ENCODE measurements at places on chromosomes 1 and 21.

GRCh38 chr21:18759751-18760161 is 356.2 kb upstream of the TMPRSS15 start:
- DNase-seq, result no peak

- no peak for DNase-seq
Observed at GRCh38 chr1:88595355-88596002, 88.6 kb upstream of the PKN2 start.

- no peak for DNase-seq
Observed at GRCh38 chr21:43341378-43342161, 85.4 kb downstream of the SIK1 start.

DNA sequence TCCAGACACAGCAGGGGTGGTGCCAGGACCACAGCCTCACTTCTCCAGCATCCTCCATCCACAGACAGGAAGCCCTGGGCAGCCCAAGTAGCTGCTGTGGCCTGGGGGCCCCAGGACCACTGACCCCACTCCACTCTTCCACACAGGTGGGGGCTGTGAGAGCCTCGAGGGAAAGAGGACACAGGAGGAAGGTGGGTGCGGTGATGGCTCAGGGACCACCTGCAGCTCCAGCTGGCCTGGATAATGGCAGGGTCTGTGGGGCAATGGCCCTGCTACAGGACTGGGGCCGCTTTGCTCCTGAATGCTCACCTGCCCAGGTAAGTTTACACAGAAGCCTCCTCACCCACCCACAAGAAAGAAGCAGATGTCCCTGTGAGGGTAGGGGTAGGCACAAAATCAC is 18.3 kb upstream of the PRSS38 start:
- DNase-seq, result no peak

DNA sequence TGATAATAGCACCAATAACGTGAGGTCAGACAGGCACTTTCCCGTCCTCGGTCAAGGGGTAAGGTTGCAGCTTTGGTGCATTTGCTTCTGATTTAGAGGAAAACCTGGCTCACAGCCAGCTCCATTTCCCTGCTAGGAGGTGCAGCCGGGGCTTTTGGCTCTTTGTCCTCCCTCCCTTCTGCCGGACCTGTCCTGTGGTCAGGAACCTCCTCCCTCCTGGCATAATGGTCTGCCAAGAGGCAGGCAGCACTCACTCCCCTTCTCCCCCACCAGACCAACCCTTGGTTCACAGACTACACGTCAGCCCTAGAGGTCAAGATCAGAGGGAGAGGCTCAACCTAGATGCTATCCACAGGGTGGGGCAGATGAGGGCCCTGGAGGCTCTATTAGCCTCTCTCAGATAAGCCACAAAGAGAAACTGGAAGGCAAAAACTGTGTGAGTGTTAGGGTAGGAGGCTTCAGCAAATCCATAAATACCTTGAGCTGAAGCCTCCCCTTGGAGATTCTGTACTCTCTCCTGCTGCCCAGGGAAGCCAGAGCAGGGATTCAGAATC is 64.8 kb downstream of the PLXNA2 start:
- no peak for DNase-seq

- DNase-seq, result no peak
Observed at GRCh38 chr1:242425232-242425631, 99.3 kb downstream of the PLD5 start.

DNA sequence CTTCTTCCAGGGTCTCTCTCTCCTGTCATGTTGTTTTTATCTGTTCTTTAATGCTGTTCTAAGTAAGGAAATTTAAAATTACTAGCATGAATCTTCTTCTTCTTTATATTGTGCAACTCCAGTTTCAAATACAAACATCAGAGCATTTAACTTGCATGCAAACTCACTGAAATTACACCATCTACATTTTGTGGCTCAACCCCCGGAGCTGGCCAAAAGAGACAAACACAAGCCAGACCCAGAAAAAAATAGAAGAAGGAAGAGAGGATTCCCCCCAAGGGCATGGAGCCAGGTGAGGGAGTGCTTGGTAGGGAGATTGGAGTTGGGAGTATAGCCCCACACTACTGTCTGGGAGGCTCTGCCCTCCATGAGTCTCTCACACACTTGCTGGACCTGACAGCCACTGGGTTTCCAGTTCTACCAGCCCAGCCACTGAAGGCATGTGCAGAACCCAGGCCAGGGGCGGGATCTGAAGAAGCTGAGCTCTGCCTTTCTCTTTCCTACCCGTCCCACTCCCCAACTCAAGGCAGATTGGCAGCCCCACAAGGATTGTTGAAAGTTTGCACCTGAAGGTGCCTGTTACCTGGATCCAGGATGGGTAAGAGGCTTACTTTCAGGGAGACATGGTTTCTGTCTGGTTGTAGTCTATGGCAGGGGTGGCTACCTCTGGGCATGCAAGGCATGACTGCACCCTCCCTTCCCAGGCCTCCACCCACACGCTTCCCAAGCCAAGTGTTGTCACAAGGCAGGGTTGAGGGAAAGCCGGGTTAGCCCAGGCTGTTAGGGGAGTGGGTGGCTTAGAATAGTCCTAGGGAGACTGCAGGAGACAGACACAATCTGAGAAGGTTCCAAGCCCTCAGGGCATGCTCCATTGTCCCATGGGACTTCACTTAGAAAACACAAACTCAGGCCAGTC is 297.2 kb downstream of the TGFB2 start:
- DNase-seq, result no peak

DNA sequence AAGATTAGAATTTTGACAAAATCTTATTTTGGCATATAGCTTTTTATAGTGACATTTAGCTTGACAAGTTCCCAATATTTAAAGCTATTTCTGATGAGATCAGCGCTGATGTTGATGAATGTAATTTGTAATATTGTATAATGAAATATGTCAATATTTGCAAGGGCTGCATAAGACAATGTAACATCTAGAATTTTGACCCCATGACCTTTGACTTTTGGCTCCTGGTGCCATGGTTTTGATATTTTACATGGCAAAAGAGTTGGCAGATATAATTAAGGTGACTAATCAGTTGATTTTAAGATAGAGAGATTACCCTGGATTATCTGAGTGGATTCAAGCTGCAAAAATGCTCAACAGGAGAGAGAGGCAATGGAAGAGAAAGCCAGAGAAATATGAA is 63.9 kb downstream of the DUSP10 start:
- DNase-seq, result no peak

DNA sequence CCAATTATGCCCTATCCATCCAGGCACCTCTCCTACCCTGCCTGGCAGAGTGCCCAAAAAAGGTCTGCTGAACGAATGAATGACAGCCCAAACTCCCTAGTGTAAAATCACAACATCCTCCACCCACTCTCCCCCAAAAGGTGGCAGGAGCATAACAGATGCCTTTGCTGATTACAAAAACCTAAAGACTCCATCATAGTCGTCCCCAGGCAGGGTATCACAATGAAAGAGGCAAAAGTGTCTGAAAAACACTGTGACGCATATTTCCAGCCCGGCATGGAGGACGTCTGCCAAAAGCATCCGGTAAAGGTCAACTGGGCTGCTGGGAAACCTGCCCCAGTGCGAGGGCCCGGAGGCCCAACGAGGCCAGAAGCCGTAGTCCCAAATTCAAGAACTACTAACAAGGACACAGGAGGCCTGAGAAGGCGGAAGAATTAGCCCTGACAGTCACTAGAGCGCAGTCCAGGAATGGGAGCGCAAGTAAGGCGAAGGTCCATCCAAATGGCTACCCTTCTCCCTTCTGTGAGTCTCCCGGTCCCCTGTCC is 576 bp downstream of the SMIM12 start:
- DNase-seq, result peak; percentile 26

DNA sequence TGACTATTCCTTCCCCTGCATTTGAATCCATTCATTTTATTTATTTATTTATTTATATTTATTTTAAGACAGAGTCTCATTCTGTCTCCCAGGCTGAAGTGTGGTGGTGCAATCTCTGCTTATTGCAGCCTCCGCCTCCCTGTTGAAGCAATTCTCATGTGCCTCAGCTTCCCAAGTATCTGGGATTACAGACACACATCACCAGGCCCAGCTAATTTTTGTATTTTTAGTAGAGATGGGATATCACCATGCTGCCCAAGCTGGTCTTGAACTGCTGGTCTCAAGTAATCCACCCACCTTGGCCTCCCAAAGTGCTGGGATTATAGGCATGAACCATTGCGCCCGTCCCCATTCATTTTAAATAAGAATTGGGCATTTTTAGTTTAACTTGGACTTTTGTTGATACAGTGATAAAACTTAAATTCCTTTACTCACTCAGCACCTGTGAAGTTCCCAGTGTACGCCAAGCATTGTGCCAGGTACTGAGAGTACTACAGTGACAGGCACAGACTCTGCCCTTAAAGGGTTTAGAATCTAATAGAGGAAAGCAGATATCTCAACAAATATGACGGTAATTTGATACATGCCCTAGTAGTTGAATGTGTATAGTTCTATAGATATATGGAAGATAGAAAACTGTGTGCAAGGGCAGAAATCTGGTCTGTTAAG is 90.5 kb downstream of the PTPRC start:
- no peak for DNase-seq

GRCh38 chr1:17412093-17412870 is 27.2 kb downstream of the RCC2 start:
- no peak for DNase-seq

- no peak for DNase-seq
Observed at GRCh38 chr1:91795591-91796389, 90.2 kb downstream of the TGFBR3 start.

DNA sequence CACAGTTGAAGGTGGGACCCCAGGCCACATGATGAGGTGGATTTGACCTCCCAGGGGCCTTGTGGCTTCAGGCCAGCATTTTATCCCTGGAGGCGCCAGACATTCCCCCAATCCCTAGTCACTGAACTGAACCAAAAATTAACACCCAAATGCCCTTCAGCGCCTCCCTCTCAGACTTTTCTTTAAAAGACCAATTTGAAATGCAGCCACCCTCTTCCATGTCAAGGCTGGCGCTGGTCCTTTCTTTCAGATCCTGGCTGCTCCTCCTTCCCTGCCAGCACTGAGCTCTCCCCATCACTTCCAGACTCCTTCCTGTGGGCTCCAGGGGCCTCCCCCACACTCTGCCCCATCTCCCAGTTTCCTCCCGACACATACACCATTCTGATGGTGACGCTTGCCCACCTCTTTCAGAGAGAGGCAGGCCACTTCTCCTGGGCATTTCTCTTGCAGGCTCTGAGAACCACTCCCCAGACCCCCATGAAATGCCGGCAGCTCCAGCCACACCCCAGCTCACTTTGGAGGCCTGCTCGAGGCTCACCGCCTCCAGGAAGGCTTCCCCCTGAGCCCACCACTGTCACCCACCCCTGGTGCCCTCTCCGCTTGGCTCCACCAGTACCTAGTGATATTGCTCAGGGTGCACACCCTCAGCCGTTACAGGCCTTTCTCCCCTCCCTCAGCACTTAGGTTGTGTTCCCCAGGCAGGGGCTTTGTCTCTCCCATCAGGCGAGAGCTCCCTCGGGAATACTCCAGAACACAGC is 27.0 kb downstream of the NAV1 start:
- no peak for DNase-seq

DNA sequence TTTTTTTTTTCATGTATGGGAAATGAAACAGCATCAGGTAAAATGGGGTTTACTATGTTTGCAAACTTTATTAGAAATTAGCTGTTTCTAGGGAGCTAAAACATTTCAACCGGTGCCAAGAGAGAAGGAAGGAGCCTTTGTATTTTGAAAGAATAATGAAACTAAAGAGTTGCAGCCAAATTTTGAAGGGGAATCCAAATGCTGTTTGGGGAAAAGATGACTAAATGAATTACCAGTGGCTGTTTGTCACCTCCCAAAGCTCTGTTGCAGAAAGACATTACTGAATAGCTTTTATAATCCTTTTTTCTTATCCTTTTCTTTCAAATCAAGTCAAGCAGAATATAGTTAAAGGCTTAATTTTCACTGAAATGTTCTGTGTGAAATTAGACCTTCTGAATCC is 591.3 kb upstream of the ADGRL2 start:
- DNase-seq, result no peak

DNA sequence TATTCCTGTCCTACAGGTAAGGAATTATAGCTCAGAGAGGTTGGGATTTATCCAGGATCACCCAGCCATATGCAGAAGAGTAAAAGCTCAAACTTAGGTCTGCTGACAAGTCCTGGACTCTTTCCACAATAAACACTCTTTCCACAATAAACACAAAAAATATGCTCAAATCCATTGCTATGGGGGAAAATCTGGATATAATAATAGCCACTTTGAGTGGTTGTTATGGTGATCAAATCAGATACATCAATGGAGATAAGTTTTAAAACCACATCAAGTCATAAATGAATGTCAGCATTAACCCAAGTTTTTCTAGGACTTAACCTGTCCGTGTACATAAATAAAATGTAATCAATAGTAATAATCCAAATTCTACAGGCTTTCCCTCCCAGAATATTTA is 22.3 kb upstream of the TTF2 start:
- no peak for DNase-seq

DNA sequence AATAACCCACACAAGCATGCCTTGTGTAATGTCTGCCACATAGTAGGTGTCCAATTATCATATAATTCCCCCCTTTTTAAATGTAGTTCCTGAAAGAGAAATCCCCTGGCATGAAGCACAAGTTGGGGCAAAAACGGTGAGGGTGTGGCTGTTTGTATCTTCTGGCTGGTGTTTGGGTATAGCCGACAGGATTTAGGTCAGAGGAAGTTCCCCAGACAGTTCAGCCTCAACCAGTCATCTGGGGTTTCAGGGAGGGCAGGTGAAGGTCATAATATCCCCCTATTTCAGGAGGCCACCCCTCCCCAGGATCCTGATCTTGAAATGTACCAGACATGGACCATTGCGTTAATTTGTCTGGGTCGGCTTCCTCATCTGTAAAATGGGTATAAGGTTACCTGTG is 29.1 kb upstream of the JUN start:
- DNase-seq, result peak; percentile 40

DNA sequence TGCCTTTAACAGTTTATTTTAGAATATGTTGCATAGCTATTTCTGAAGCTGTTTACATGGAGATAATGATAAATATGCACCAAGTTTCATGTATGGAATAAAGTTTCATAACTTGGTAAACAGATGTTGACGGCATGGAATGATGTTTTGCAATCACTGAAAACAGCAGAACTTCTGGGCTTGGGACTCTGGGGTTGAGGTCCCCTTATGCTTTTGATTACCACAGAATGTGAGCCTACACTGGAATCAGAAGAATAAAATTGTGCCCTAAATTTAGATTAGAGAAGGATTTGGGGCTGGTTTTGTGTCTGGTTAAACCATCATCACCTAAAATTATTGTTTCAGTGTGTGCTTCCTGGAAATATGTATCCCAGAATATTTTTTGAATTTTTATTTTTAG is 11.1 kb downstream of the KRTAP24-1 start:
- DNase-seq, result no peak

DNA sequence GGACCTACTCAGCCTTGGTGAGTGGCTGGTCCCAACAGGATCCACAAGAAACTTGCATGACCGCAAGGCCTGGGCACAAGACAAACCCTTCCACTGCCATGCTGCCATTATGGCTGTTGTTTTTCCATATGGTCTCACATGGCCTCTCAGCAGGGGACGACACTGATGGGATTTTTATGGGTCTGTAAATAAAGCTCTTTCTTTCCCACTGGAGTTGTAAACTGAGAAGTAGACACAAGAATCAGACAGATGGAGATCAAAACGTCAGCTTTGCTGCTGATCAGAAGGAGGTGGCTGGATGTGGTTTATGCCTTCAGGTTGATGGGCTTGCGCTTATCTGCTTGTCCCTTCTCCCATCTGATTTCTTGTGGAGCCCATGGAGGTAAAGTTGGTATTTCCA is 138.1 kb upstream of the KCNJ6 start:
- DNase-seq, result no peak

Data from effector CD4-positive, alpha-beta T cell (primary cell).